NCI-H460 (cell line): ENCODE measurements at places on chromosomes 7 and 10.
A peak's percentile ranks its signal among the peaks of the same experiment; 100 is the strongest.

DNA sequence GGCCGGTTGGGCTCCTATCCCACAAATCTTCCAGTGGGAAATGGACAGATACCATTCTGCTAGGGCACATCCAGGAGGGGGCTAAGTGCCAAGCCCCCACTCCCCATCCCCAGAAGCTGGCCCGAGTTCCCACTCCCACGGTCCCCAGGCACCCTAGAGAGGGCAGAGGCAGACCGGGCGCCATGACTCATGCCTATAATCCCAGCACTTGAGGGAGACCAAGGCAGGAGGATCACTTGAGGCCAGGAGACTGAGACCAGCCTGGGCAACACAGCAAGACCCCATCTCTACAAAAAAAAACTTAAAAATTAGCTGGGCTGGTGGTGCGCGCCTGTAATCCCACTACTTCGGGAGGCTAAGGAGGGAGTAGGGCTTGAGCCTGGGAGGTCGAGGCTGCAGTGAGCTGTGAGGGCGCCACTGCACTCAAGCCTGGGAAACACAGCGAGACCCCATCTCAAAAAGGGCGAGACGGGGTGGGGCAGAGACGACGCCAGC lies 870 bp downstream of the GNA12 start:
- DNase-seq = no peak

DNA sequence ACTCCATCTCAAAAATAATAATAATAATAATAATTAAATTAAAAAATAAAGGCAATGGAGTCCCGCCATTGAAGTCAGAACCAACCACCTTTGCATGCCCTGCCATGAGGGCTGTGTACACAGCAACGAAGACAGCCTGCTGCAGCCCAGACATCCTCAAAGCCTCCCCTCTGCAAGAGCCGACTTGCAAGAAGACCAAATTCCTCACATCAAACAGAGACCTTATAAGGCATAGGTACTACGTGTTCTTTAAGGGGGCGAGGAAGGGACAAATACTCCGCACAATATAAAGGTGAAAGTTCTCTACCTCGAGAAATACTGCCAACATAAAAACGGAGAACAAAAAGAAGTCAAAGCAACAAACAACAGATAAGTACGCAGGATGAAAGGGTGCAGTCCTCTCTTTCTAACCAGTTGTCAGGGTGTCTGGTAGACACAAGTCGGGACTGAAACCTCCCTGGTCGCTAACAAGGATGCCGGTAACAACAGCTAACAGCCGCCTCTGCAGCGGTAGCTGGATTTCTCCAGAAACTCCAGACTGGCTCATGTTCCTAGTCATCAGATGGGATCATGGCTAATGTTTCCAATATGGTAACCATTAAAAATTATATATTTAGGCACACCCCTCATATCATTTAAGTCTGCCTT lies 23.6 kb downstream of the FGFR2 start:
- DNase-seq = no peak

- DNase-seq = no peak
Measured at GRCh38 chr10:35641676-35642034, 441 bp downstream of the FZD8 start.

DNA sequence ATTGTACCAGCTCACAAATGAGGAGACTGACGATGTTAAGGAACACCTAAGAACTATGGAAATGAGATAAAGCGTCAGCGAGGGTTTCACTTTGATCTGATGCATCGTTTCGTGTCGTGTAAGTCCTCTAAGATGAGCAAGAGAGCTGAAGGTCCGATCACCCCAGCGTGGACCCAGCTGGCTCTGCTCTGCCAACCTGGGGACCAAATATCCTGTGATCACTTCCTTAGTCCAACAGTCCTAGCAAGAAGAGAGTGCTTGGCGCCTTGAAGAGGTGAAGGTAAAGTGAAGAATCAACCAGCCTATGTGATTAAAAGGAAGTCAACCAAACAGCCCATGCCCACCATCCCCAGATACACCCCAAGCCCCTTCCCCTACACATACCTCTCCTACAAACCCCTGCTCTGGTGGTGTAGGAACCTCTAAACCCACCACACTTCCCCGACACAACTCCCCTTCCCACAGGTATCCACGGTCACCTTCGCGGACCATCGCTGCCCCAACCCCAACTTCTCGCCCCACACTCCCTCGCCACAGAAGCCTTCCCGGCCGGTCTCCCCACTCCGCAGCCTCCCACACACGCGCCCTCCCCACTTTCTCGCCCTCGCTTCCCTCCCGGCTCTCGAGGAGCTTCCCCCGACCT lies 722 bp downstream of the UPF2 start:
- no peak for DNase-seq

GRCh38 chr10:45135443-45136198 lies 134.9 kb downstream of the ZNF22 start:
- DNase-seq = no peak

- DNase-seq = no peak
Measured at GRCh38 chr7:106812027-106812643, 52.9 kb upstream of the PIK3CG start.

- DNase-seq = no peak
Measured at GRCh38 chr10:120562956-120563355, 105.9 kb downstream of the PLPP4 start.

GRCh38 chr7:92732316-92733036 lies 103.9 kb downstream of the CDK6 start:
- no peak for DNase-seq

DNA sequence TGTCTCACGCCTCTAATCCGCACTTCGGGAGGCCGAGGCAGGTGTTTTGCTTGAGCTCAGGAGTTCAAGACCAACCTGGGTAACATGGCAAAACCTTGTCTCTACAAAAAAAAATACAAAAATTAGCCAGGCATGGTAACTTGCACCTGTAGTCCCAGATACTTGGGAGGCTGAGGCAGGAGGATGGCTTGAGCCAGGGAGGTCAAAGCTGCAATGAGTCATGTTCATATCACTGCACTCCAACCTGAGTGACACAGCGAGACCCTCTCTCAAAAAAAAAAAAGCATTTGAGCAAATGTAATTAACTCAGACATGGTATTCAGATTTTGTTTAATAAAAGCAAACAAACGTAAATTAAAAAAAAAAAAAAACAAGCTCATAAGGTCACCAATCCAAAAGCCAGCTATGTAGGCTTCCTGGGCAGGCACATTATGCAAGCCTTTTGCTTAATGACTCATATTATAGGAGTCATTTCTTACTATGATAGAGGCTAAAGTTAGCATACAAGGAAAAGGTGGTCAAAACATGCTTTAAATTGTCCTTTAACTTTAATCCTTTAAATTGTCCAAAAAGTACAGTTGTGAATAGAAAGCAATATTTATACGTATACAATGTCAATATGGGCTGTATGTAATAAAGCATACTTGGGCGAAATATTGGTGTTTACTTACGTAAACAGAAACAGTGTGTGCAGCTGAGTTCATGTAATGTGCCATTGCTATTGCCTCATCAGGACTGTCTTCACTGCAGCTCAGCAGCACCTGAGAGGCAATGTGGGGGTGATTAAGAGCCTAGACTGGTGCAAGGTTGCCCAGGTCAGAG lies 13.0 kb downstream of the AKR1D1 start:
- peak; percentile 26 for DNase-seq

DNA sequence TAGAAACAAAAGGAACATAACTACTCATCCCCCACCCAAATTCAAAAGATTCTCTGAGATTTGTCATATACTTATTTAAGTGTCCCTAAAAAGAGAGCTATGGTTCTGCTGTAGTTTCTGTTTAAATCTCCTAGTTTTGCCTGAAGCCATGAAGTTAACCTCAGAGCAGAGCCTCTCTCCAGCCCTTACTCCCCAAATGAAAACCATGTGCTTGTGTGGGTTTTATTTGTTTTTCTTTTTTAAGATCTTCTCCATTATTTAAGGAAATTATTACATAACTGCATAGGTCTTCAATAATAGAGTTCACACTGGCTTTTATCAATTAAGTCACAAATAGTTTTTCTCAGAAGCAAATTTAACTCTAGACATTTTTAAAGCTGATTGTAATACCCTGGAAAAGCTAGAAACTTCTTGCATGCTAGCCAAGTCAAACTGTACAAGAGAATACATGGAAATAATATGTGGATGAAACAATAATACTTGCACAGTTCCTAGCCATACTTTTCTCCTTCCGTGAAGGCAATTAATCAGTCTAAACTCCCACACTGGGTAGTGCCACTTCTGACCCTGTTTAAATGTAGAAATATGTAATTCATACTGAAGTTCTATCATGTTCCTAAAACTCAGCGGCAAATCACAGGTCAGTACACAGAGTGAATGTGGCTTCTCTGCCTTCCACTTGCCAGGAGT lies 579.7 kb downstream of the SUGCT start:
- DNase-seq = no peak

- DNase-seq = no peak
Measured at GRCh38 chr7:134755422-134756022, 23.9 kb upstream of the CALD1 start.

- peak; percentile 87 for DNase-seq
Measured at GRCh38 chr10:127524908-127525665, 24.0 kb upstream of the NPS start.

GRCh38 chr10:45580371-45581215 lies 92.0 kb downstream of the ZFAND4 start:
- no peak for DNase-seq

DNA sequence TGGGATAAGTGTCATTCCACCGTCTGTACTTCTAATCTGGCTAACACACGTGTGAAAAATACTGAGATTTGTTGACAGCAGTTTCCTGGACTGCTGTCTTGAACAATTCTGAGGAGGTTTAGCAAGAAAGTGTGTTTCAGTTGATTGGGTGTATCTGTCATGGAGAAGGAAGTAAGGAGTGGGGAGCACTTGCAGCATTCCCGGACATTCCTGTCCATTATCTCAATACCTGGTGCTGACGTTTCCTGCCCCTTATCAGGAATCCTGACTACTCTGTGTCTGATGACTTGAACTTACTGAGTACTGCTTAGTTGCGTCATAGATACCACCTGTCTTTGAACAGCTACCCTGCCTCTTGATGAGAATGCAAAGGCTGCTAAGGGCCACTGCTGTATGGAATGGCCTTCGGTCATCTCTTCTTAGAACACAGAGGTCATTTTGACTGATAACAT lies 72.0 kb upstream of the VKORC1L1 start:
- DNase-seq = no peak
